ENCODE measurements at places on chromosomes 5 and 9.
A peak's percentile ranks its signal among the peaks of the same experiment; 100 is the strongest.

DNA sequence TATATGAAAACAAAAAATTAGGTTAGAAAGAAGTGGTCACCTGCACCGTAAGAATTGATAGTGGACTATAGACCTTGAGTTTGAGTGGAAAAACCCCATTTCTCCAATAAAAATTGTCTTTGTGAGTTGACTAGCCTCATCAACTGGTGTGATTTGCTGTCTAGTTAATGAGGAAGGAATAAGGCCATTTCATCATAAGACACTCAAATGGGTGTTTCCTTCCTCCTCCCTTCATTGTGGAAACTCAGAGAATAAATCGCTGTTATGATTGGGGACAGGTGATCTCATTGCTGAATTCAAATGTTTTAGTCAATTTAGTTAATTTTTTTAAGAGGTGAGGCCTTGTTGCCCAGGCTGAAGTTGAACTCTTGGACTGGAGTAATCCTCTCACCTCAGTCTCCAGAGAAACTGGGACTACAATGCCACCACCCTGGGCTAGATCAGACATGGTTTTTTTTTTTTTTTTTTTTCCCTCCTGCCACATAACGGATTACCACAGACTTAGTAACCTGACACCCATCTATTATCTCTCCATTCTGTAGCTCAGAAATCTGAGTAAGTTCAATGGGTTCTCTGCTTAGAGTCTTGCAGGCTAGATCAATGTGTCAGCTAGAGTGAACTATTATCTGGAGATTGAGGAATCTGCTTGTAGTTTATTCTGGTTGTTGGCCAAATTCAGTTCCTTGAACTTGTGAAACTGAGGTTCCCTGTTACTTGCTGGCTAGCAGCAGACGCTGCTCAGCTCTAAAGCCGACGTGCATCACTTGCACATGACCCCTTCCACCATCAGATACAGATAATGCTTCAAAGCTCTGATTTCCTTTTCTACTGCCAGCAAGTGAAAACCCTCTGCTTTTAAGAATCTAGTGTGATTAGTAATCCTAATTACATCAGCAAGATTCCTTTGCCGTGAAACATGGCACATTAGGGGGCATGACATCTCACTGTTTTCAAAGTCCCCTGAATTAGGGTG, 663.8 kb upstream of the CDH9 start:
- DNase-seq, result no peak

GRCh38 chr5:2901096-2901495, 149.6 kb upstream of the IRX2 start:
- DNase-seq, result no peak

GRCh38 chr9:6219040-6219439, 3.4 kb downstream of the IL33 start:
- peak; percentile 41 for DNase-seq

GRCh38 chr5:137750436-137750835, 3.7 kb downstream of the HNRNPA0 start:
- DNase-seq, result no peak

- no peak for DNase-seq
These were observed 13.8 kb upstream of the CLIC3 start for GRCh38 chr9:137009938-137010732.

- peak; percentile 92 for DNase-seq
These were observed 235.7 kb upstream of the ADAMTSL1 start for GRCh38 chr9:18238254-18238653.

DNA sequence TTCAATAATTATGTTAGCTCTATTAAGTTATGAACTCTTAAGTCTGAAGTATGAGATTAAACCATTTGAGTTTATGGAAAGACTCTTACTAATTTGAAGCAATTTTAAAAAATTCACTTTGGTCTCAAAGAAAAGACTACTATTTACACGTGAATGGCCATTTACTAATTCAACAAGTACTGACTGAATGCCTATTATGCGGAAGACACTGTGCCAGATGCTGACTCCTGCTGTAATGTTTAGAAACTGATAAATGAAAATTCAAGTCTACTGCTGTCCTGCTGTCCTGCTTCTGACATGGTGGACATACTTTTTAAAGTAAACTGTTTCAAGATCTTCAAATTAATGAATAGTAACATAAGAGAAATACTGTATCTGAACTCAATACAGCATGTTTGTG, 116.2 kb downstream of the MPDZ start:
- DNase-seq, result no peak

DNA sequence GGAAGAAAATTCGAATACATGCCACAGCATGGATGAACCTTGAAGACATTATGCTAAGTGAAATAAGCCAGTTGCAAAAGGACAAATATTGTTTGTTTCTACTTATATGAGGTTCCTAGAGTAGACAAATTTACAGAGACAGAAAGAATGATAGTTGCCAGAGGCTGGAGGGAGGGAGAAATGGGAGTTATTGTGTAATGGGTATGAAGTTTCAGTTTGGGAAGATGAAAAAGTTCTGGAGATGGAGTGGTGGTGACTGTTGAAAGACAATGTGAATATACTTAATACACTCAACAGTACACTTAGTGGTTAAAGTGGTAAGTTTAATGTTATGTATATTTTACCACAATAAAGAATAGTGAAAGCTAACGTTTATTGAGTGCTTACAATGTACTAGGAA, 99.6 kb upstream of the SLC44A1 start:
- DNase-seq, result no peak

- DNase-seq, result peak; percentile 17
These were observed 45.9 kb downstream of the LARP1 start for GRCh38 chr5:154801083-154801482.

DNA sequence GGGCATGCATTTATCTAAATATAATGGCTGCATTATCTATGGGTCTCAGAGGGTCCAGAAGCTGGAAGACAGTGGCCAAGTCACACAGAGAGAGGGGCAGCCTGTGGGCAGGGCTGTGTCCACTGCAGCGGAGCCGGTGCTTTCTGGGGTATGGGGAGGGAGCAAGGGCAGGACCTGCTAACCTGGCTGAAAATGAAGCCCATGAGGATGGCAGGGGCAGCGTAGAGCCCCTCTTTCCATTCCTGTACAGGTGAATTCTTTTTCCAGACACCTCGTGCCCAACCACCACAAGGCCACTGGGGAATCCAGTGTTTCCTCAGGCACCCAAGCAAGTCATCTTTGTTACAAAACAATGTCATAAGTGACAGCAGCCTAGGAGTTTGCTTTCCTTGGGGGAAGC, 305.9 kb upstream of the IRX4 start:
- DNase-seq, result no peak

DNA sequence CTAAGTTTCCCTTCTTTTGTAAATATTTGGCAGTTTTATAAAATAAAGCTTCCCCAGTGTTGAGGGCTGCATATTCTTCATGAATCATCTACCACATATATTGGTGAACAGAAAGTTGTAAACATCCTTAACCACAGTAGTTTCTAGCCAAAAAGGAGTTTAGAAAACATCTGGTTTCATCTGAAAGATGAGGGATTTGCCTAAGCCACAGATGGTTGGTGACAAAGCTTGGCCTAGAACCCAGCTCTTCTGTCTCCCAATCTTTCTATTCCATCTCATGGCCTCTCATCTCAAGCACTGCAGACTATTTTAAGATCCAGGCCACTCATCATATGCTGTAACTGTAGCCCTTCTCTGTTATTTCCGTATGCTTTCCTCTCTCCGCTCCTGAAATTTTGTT, 232.3 kb upstream of the TRPM3 start:
- no peak for DNase-seq

DNA sequence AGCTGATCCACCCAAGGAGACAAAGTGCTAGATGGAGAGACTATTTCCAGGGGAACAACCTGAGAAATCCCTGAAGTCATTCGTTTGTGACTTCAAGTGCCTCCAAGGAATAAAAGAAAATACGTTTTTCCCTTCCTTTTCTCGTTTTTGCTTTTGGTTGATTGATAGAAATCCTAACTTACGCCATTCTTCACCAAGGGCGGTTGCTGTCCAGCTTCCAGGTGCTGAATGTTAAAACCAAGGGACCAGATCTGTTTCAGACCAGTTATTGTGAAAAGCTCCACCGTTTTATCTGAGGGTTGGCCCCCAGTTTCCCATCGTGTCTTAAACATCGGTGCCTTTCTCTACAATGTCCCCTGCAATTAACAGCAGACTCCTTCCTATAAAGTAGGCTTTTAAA, 600.7 kb upstream of the SGCD start:
- DNase-seq, result no peak

- DNase-seq, result no peak
These were observed 29.4 kb upstream of the HSD17B3 start for GRCh38 chr9:96331236-96331947.

DNA sequence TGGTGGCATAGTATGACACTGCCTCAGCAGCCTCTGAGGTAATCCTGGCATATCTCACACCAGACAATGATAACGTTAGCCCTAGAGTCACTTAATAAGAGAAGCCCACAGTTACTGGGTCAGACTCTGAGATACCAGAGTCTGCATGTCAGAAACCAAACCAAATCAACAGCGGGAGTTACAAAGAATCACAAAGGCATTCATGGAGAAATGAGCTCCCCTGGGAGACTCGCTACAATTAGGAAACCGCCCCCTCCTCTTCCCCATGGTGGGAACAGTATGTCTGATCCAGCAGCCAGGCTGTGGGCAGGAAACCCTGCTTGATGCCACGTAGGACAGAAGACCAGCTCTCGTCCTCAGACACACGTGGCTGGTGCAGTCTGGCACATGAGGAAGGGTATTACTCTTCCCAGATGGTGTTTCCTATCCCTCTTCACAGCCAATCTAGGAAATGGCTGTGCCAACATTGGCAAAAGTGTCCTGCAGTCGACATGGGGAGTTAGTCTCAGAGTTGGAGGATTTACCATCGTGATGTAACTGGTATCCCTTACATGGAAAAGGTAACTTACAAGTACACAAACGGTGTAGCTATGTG, 485.4 kb downstream of the ZNF608 start:
- no peak for DNase-seq

DNA sequence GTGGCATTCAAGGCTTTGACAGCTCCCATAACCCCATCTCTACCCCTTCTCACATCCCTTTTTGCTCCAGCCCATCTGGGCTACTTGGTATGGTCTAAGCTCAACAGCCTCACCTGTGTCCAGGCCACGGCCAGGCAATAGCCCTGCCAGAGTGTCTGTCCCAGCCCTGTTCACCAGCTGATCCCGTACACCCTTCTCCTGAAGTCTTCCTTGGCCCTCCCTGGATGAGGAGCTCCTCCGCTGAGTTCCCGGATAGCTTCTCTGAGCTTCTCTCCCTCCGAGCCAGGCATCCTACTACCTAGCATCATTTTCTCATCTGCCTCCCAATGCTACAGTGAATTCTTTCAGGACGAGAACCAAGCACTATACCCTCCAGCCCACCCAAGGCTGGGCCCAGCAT, 208.2 kb downstream of the DAB2IP start:
- no peak for DNase-seq

GRCh38 chr9:81671880-81672280, 17.5 kb downstream of the TLE1 start:
- DNase-seq, result peak; percentile 43

Data from pulmonary artery endothelial cell (primary cell).